ENCODE measurements at places on chromosomes 3 and 15.

DNA sequence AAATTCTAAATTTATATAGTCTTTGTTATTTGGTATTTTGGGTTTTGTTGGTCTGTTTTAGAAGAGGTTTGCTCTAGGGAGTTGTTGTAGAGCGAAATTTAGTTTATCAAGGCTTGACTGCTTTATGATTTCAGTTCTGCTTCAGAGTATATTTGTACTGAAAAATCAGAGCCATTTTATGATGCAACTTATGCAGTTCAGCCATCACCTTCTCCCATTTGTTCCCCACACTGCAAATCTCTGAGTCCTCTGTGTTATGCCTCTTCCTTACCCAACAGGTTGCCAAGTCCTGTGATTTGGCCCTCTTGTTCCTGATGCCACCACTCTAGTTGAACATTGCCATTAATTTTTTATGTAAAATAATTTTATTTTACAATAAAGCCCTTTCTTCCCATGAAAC lies 140.4 kb downstream of the ZNF609 start:
- no peak for DNase-seq

DNA sequence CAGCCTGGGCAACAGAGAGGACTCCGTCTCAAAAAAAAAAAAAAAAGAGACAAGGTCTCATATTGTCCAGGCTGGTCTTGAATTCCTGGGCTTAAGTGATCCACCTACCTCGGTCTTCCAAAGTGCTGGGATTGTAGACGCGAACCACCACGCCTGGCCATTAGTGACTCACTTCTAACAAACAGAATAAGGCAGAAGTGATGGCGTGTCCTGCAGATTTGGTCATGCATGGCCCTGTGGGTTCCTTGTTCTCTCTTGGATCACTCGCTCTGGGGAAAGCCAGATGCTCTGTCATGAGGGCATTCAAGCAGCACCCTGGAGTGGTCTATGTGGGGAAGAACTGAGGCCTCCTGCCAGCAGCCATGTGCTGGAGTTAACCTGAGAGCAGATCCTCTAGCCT lies 27.4 kb upstream of the TJP1 start:
- DNase-seq: no peak

DNA sequence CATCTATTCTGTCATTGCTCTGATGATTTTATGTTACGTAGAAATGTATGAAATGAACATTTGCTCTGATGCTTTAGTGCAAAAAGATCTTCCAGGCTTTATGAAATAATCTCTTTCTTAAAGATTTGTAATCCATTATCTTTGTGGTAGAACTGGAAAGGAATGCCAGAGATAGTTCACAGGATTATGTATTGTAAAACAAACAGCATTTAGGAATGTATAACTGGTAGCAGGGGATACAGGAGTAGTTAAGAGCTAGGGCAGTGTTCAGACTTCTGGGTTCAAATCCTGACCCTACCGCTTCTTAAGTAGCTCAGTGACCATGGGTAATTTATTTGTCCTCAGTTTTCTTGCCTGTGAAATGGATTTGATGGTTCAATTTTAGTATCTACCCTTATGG lies 429.8 kb upstream of the TPM1 start:
- DNase-seq: no peak

DNA sequence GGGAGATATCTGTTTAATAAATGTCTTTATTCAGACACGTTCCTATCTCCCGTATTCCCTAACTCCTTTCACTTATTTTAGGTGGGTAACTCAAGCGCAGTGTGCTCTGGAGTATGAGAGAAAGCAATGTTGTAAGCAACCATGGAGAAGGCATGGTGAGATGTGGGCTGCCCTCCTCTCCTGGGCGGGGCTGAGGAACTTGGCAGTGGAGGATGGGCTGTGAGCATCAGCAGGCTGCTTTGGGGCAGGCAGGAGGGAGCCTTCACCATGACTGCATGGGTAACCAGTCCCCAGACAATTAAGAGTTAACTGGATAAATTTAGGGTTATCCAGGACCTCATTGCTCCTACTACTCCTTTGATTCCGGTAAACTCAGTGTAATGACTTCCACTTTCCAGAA lies 126.1 kb downstream of the RORA start:
- DNase-seq: no peak

GRCh38 chr3:127064391-127065137 lies 81.6 kb downstream of the PLXNA1 start:
- no peak for DNase-seq

DNA sequence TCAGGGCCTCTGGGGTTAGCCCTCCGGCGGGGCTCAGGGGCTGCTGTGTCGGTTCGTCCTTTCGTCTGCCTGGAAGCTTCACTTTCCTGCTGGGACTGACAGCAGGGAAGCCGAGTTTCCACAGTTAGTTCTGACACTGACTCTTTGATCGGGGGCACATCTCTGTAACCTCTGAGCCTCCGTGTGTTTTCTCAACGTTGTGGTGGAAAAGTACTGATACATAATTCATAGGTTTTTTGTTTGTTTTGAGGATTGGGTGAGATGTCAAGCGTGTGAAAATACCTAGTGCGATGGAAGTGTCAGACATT lies 481 bp downstream of the AP4E1 start:
- DNase-seq: no peak
